Inflammatory macrophage treated with lipopolysaccharide for 1 hour (primary cell): ENCODE measurements at places on chromosomes 3 and 15.

- DNase-seq, result no peak
Measured at GRCh38 chr3:138638641-138639040, 30.1 kb downstream of the FAIM start.

DNA sequence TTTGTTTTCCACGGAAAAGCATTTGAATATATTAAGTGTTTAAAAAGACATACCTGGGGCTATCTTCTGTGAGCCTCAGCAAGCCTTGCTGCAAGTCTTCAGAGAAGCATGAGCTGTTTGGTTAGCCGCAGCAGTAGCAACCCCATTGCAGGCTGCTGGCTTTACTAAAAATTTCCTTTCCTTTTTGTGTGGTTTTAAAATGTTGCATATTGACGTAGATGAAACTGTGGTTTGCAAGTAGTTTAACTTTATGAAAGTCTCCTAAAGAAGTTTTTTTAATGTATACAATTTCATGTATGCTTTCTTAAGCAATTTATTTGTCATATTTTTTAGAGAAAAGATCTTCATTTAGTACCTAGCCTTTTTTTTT, at the start of gene GPR171:
GPR171 (minus strand) TSS at position 166 of the 370 bp plus-strand sequence. CDS start 3,830 bp downstream, outside the sequence.
- DNase-seq, result no peak

GRCh38 chr3:137325934-137326333, 368.2 kb downstream of the IL20RB start:
- DNase-seq, result no peak

- DNase-seq, result peak; percentile 57
Measured at GRCh38 chr15:64209680-64210334, 47.0 kb upstream of the PPIB start.

- no peak for DNase-seq
Measured at GRCh38 chr3:183534249-183534648, 21.3 kb downstream of the KLHL6 start.

GRCh38 chr15:43204016-43204901, 16.6 kb downstream of the EPB42 start:
- peak; percentile 32 for DNase-seq

- DNase-seq, result peak; percentile 17
Measured at GRCh38 chr3:73447111-73447510, 177.6 kb downstream of the PDZRN3 start.

DNA sequence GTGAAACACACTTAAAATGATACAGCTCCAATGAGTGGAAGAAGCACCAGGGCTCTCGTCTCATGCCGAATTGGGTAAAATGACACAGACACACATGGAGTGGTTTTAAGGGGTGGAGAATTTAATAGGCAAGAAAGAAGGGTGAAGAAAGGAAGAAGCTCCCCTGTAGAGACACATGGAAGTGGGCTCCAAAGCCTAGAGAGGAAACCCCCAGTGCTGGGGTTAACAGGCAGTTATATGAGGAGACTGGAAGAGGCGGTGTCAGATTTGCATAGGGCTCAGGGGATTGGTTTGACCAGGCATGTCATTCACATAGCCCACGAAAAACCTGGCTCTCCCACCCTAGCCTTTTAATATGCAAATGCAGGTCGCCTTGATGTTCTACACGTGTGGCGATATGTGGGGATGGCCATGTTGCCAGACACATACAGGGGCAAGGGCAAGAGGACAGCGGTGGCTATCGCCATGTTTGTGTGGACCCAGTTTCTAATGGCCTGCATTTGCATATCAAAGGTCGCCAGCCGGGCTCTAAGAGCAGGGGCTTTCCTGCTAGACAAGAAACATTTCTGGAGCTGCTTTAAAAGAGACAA, 1.9 kb upstream of the DPH6 start:
- DNase-seq, result no peak

DNA sequence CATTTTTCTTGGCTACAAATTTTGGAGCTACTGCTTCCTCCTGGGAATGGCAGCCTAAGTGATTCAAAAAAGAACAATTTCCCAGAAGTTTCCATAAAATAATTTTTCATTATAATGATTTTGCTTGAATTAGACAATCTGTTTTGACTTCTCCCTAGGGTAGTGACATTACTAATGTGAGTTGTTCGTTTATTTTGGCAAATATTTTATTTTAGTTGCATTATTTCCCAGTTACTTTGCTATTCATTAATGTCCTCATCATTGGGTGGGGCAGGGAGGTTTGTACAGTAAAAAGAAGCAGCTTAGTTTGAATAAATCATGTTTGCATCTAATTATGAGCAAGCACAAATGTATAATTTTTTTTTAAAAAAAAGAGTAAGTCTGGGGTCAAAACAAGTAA, 686.6 kb downstream of the ROBO2 start:
- no peak for DNase-seq

- no peak for DNase-seq
Measured at GRCh38 chr15:68653031-68653635, 74.3 kb downstream of the CORO2B start.

- DNase-seq, result peak; percentile 77
Measured at GRCh38 chr3:197801891-197802778, 11.1 kb downstream of the LRCH3 start.

DNA sequence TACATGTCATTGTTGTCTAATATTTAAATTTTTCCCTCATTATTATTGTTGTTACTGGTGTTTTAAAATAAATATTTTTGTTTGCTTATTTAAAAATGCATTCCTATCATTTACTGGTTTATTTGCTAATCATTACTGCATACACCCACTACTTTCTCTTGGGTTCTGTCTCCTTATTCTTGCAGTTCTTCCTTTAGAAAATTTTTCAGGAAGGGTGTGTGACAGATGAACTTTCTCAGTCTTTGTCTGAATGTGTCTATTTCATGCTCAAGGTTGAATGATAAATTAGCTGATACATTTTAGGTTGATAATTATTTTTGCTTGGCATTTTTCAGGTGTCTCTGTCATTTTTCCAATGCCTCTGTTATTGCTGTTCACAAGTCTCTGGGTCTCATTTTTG, 7.4 kb downstream of the AQP9 start:
- DNase-seq, result peak; percentile 50

DNA sequence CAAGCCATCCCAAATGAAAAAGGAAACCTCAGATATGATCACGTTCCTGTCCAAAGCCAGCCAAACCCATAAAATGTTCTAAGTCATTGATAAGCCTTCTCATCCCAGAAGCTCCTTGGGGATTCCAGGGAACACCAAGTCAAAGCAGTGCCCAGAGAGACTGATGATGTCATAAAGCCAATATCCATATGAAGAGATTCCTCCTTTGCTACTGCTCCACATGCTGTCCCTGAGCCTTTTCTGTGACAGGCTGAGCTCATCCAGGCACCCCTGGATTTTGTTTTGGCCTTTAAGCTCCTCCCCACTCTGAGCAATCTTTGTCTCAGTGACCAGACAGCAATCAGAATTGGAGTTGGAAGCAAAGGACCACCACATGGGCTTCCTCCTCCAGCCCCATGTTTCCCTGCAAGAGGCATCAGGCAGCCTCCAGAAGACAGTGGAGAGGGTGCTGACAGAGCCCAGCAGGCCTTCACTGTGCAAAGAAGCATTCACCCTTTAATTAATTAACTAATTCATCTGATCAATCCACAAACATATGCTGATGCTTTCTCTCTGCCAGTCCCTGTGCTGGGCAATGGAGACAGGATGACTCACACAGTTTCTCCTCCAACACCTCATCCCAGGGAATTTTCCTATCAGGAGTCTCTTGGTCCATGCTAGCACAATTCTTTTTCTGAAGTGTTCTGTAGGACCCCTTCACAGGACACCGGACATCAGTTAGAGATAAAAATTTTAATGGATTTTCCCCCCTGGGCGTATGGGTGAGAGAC, 25.0 kb downstream of the MEX3B start:
- no peak for DNase-seq

GRCh38 chr3:102238362-102238761, 196.5 kb upstream of the ZPLD1 start:
- no peak for DNase-seq

GRCh38 chr3:198070871-198071270, 110.9 kb downstream of the LMLN start:
- no peak for DNase-seq

DNA sequence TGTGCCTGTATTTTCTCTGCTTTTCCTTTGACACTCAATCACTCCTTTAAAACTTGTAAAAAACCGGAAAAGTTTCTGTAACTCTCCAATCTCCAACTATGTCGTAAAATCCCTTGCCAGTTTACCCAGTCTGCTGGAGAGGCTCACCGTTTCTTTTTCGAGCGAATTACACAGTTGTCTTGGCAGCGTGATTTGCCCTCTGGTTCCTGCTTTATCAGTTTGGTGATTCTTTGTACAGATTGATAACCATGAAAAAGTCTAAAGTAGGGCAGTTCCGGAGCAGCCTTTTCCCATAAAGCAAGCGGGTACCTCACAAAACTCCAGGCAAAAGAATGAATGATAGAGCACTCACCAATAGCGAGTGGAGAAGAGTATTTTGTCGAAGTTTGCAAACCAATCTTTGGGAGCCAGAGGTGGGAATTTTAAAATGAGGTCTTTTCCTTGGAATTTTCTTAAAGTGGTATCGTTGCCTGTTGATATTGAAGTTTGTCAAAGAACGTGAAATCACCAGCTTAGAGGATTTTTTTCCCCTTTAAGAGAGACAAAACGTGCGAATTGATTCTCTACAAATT, at the start of gene TTC23:
TTC23 (minus strand) TSS at position 312 of the 572 bp plus-strand sequence. CDS start 20,869 bp downstream, outside the sequence.
- peak; percentile 35 for DNase-seq

GRCh38 chr3:191563722-191564121, 102.8 kb downstream of the PYDC2 start:
- DNase-seq, result no peak

GRCh38 chr15:25712192-25712960, 150.8 kb downstream of the ATP10A start:
- no peak for DNase-seq

GRCh38 chr3:108477511-108478147, 32.8 kb downstream of the MYH15 start:
- DNase-seq, result peak; percentile 47

DNA sequence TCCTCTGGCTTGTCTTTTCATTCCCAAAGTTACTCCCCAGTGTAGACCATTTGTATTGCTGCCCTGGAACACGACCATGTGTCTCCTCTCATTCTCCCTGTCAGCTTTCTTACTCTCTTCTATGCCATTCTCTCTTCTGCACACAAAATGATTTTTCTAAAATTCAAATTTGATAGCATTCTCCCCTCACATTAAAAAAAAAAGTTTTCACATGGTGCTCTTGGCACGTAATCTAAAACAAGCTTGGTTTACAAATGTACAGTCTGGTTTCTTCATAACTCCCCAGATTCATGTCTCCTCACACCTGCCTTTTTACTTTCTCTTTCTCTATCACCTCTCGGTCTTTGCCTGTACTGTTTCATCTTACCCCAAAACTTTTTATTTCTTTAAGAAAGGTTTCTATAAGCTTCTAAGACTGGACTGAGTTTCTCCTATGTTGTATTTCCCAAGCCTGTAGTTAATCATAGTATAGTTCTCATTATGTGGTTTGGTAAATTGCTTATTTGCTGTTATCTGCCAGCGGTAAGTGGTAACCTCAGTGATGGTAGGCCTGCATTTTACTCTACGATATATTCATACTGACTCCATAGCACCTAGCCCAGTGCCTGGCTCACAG, 31.2 kb downstream of the BCHE start:
- no peak for DNase-seq

DNA sequence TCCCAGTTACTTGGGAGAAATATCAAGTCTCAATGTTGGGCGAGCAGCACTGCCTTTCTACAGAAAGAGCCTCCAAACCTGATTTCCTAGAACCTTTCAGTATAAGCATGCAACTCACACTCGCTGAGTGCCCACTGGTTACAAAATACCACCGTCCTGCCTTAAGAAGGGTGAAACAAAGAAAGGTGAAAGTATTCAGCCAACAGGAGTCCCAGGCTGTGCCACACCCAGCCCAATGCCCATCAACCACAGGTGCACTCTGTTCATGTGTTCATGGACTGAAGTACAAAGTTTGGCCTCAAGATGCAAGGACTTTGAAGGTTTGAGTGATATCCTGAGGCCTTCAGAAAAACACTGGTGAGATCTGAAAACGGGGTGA, 34.0 kb downstream of the IL17RD start:
- DNase-seq, result no peak

- no peak for DNase-seq
Measured at GRCh38 chr3:89372456-89372855, 265.0 kb downstream of the EPHA3 start.

- DNase-seq, result no peak
Measured at GRCh38 chr15:80455051-80455648, 51.0 kb downstream of the ARNT2 start.
